ENCODE measurements at places on chromosomes 1 and 21. TPM values are rescaled to one million over a fixed set of nuclear protein-coding genes. Genes with fewer than 3 reads are reported as not detected.

Gene POU2F1
- total RNA-seq = 4.2 TPM

Gene FLG2
- not detected for total RNA-seq

Gene ASCL5
- total RNA-seq = 0.27 TPM

Gene SLC5A9
- total RNA-seq = not detected

Gene KCNE2
- not detected for total RNA-seq
